ENCODE measurements at places on chromosomes 13 and 19. TPM values are rescaled to one million over a fixed set of nuclear protein-coding genes. Genes with fewer than 3 reads are reported as not detected.

The LYPD4 gene
- total RNA-seq = not detected

The EDDM13 gene
- 0.33 TPM for total RNA-seq

The ZNF726 gene
- total RNA-seq = 3.6 TPM

The LYPD3 gene
- under 0.01 TPM for total RNA-seq

Measured in vein endothelial cell (primary cell).